ENCODE measurements at places on chromosomes 6 and 20.

DNA sequence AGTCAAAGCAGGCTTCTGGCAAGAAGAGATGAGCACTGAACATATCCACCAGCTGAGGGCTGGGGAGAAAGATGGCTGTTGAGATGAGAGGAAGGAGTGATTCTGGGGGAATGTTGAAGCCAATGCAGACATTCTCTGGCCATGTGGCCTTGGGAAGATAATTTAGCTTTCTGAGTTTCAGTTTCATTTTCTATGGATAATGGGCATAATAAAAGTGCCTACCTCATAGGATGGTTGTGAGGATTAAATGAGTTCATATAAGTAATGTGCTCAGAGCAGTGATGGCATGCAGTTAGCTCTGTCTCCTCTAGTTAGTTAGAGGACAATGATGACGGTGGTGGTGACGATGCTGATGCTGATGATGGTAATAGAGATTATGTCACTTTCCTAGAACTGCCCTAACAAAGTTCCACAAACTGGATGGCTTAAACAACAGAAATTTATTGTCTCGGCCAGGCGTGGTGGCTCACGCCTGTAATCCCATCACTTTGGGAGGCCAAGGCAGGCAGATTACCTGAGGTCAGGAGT lies 18.5 kb upstream of the KCNK5 start:
- no peak for DNase-seq

DNA sequence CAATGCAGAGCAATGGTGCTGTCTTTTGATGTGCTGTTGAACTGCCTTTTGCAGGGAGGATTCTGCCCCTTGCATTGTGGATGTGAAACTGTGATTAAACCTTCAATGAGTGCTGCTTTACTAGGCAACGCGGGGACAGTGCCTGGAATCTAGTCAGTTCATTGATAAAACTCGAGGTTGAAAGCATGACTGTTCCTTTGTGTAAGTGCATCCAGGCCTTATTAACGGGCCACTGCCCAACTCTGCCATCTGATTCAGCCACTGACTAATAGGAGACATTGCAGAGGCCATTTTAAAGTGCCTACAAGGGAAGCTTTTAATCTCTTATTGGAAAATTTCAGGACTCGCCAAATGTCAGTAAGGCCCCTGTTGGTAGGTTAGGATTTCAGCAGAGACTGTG lies 49.3 kb downstream of the SLC35F1 start:
- peak; percentile 66 for DNase-seq

- DNase-seq: no peak
Observed at GRCh38 chr6:142846883-142847287, 98.1 kb downstream of the HIVEP2 start.

DNA sequence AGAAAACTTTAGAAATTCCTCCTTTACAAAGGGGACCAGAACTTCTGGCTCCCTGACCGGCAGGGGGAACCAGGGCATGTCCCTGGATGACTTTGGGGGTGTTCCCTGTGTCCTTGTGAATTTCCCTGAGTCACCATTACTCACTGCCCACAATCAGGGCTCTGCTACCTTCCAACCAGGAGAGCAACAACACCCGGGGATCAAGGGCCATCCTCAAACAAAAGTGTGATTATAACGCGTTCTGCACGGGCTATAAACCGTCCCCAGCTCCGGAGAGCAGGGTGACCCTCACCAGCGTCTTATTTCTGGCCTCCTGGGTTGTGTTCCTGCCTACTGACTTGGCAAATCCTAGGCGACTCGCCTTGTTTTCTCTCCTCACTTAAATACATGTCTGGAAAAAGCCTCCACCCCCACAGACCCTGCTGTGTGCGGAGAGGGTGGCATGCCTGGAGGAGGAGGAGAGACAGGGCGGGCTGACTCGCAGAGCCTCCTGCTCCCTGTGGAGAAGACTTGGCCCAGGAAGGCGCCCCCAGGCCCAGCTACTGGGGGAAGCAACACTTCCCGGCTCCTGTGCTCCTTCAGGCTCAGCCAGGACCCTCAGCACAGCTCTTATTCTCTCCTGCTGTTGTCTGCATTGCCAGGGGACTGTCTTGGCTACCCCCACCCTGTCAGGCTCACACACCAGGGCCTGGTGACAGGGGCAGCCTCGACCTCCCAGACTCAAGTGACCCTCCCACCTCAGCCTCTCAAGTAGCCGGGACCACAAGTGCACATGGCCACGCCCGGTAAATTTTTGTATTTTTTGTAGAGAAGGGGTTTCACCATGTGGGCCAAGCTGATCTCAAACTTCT lies 54.1 kb downstream of the FGD2 start:
- peak; percentile 54 for DNase-seq

DNA sequence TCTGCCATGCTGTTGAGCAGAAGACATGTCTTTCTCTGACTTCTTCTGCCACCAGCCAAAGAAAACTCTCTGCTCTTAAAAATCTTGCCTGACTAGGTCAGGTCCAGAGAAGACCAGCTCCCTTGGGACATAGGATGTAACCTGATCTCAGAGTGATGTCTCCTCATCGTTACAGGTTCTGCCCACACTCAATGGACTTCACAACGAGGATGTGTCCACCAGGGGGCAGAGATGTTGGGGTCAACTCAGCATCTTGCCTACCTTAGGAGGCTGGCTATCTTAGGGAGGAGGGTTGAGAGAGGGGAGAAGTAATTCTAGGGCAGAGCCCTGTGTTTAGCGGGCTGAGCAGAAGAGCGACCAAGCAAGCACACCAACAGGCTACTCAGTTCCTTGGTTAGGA lies 207.6 kb upstream of the CDH4 start:
- no peak for DNase-seq

GRCh38 chr6:403659-404655 lies 12.4 kb downstream of the IRF4 start:
- DNase-seq: no peak

GRCh38 chr6:74256781-74257180 lies 560.8 kb downstream of the CD109 start:
- no peak for DNase-seq

DNA sequence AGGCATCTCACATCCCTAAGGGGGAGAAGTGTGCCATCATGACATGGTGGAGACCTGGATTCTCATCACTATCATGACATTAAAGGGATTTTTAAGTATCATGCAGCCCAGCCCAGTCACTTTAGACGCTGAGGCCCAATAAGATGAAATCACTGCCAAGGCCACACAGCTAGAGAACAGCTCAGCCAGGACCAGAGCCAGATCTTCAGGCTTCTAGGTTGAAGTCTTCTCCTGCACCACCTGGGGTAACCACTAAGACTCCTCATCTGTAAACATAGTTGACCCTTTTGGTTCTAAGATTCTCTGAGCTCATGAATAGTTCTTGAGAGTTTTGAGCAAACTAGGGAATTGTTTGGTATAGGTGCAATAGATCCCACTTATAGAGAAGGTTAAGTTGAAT lies 125.1 kb downstream of the TCP11 start:
- no peak for DNase-seq

DNA sequence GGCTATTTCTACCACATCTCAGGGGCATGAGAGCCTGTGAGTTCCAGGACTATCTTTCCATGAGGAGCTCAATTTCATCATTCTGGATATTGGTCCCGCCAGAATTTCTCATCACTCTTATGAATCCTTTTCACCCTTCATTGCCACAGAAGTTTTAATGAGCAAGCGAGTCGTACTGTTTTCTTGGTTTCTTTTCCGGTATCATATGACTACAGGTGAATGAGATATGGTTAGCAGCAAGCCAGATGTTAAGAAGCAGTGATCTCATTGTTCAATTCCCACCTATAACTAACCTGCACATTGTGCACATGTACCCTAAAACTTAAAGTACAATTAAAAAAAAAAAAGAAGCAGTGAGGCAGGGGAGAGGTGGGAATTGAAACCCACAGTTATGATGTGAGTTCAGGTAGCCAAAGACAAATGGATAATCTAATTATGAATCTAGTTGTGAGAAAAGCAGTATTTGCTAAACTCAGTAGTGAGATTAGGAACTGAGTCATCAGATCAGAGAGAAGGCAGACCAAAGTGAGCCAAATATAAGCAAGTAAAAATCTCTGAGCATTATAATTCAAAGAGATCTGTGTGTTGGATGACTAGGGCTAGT lies 78.0 kb upstream of the ELOVL5 start:
- DNase-seq: no peak

DNA sequence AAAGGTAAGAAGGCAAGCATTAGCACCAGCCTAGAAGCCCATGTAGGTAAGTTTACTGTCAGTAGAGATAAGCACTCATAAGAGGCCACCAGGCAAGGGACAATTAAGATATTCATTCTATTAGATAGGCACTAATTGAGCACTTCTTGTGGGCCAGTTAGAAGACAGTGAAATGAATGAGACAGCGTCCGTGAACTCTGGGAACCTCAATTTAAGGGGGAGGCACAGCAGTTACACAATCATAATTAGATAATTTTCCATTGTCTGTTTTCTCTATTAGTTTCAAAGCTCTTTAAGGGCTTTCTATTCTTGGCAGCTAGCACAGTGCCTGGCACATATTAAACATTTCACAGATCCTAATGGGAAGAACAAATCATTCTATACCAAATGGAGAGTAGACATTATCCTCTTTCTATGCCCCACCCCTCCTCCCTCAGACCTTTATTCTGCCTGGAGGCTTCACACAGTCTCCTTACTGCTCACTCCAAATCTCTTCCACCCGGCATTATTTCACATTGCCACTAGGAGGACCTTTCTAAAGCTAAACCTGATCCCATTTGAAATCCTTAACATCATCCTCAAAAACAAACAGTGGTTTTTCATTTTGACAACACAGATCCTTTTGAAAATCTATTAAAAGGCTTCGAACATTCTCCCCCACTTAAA lies 529.6 kb downstream of the ADGRB3 start:
- no peak for DNase-seq

- peak; percentile 75 for DNase-seq
Observed at GRCh38 chr6:132715204-132715603, 1.3 kb upstream of the VNN1 start.

- DNase-seq: no peak
Observed at GRCh38 chr20:34892671-34893070, 16.3 kb downstream of the ACSS2 start.

Data from dorsolateral prefrontal cortex (tissue), 122 donors.